Activated CD4-positive, CD25-positive, alpha-beta regulatory T cell treated with anti-CD3 and anti-CD28 coated beads, Interleukin-2, amount 50 U/mL, for 24 hours (primary cell): ENCODE measurements at places on chromosomes 16 and 17.

- ATAC-seq, result no peak
These were observed 120.7 kb downstream of the RAB11FIP4 start for GRCh38 chr17:31512104-31512740.

DNA sequence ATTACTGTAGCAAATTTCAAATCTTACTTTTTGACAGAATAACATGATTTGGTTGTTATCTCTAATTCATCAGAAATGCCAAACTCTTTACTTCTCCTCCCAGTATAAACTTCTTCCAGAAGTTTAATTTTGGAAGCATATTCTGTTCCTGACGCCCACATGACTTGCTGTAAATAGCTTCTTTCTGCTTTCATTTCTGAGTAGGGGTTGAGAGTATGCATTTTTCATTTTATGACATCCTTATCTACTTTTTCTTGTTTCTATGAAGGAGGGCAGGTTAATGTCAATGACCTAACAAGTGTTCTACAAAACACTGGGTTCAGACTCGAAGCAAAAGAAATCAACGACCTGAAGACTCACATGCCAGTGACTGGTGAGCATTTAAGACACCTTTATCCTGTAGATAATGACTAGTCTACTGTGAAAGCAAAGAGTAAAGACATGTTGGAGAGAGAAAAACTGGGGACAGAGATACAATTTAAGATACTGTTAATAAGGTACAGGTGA lies 36.5 kb upstream of the EFCAB3 start:
- ATAC-seq, result no peak

DNA sequence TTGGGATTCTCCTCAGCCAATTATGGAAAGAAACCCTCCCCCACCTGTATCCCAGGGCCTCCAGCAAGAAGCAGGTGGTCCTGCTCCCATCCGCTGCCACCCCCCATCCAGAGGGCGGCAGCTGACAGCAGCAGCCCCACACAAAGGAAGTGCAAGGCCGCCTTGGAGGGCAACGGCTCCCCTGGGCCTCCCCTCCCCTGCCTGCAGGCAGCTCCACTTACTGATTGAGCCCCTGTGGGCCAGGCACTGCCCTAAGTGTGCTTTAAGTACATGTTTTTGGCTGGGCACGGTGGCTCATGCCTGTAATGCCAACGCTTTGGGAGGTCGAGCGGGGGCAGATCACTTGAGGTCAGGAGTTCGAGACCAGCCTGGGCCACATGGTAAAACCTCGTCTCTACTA lies 257.6 kb downstream of the PARN start:
- ATAC-seq, result no peak

- ATAC-seq, result no peak
These were observed 242.4 kb upstream of the SALL1 start for GRCh38 chr16:51393381-51394005.

DNA sequence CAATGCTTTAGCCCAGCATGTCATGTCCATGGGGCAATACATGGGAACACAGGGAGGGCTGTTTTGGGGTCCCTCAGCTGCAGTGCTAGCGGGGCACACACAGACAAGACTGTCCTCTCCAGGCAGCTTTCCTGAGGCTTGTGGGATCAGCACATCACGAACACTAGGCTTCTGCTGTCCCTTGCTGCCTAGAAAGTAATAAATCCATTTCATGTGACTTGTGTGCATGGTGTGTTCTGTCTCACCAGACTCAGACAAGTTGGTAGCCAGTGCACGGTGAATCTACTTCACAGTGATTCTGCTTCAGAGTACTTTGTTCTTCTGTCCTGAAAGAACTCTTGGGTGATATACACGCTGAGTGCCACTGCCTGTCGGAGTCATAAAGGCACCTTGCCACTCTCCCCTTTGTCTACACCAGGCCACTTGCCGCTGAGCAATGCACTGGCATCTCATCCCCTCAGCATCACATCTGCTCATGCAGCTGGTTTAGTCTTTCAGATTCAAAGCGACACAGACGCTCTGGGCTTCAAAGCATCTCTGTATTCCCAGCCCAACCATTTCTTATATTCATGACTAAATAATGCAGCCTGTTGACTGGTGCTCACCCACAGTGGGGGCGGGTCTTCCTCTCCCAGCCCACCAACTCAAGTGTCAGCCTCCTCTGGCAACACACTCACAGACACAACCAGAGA lies 95.2 kb upstream of the COX10 start:
- ATAC-seq, result no peak

DNA sequence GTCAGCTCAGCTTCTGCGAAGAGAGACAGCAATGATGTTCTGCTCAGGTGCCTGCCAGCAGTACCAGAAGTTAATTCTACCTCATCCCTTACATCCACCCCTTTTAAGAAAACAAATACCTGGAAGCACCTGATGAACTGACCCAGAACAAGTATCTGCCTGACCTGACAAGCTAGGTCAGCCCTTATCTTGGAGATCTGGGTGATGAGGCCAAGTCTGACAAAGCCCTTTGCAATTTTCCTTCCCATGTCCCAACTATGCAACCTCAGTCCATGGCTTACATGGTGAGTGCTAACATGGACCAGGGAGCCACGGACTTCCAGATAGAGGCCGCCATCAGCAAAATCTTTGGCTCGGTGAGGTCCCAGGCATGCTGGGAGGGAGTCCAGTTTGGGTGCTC lies 3.6 kb downstream of the ACADVL start:
- ATAC-seq, result no peak
